Panc1 (cell line): ENCODE measurements at places on chromosomes 16 and 17. TPM values are rescaled to one million over a fixed set of nuclear protein-coding genes. Genes with fewer than 3 reads are reported as not detected.

ITGA3 gene
- total RNA-seq, result 439 TPM

DNA sequence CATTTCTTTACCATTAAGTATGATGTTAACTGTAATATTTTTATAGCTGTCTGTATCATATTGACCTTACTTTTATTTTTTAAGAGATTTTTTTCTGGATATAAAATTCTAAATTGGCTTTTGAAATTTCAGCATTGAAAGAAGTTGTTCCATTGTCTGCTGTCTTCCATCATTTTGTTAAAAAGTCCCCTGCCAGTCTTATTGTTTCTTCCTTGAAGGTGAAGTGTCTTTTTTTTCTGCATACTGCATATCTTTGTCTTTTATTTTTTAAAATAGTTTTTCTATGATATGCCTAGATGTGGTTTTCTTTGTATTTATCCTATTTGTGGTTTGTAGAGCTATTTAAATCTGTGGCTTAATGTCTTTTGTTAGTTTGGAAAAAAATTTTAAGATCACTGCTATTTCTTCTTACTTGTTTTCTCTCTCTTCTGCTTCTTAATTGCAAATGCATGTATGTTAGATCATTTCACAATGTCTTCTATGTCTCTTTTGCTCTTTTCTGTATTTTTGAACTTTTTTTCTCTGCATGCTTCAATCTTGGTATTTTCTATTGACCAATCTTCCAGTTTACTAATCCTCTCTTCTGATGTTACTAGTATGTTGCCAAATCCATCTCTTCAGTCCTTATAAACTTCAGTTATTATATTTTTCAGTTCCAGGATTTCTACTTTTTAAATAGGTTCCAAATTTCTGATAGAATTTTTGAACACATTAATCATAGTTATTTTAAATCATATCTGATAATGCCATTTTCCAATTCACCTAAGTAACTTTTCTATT, 20.2 kb downstream of the IL21R start:
- no peak for DNase-seq

GRCh38 chr16:10447289-10447688, 61.4 kb downstream of the ATF7IP2 start:
- DNase-seq, result no peak

- no peak for DNase-seq
Observed at GRCh38 chr17:80101946-80102663, 724 bp downstream of the GAA start.

TPSB2 gene
- 0.57 TPM for total RNA-seq

DNA sequence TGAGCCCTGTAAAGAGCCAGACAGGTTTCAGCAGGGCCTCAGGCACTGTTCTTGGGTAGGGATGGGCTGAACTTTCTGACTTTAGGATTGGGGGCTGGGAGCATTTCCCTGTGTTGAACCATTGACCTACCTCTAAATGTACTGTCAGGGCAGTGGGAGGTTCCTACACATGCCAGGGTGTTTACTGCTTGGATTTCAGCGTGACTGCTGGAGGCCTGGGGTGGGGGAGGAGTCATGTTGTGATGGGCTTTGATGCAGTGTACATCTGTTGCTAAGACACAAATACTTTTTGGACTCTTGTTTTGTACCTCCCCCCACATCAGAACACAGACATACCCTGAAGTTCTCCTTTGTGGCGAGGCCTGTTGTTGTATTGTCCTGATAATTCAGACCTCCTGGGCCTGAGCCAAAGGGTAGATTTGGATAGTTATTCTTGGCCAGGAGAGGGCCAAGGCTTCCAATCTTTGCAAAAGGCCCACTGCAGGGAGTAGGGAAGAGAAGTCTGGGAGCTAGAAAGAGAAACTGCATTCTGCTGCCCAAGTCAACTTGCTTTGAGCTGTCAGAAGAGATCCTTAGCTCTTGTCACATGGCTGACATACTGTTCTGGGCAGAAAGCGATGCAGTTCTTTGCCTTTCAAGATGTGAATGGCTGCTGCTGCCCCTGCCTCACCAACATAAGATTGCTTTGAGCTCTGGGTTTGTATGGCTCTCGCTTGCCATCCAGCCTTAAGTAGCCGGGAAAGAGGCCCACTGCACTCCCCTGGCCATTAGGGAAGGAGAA, 3.7 kb downstream of the NFE2L1 start:
- no peak for DNase-seq

- no peak for DNase-seq
Observed at GRCh38 chr16:56538331-56538730, 18.5 kb upstream of the BBS2 start.

CMTM1 gene
- 7.1 TPM for total RNA-seq

SLC9A5 gene
- total RNA-seq, result 1.7 TPM

GRCh38 chr16:88536971-88537751, 33.0 kb upstream of the ZC3H18 start:
- no peak for DNase-seq

DNA sequence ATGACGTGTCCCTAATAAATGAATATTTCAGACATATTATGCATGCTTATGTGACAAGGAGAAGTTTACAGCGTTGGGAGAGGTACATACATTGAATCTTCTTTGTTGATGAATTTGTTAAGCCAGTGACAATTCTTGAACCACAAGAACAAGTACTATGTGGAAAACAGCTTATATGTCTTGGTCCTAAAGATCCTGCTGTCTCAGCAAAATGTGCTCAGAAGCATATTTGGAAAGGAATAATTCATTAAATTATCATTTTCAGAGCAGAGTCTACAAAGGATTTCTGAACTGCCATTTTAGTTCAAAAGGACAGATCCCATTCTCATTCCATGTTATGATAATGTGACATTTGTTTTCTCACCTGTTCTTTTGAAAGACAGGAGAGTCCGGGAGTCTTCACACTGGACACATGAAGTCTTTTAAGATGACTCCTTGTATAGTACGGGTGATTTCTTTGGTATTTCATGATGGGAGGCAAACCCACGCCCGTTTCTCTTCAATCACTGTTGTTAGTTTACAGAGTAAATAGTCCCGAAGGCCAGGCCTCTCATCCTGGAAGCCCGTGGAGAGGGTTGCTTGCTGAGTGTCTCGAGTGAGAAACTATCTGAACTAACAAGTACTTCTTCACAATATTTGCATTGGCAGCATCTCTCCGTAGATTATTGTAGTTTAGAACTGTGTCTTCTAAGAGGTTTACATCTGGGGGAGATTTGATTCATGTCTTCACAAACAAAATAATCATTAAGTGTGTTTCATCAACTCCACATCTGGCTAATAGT, 26.7 kb downstream of the VPS35L start:
- DNase-seq, result no peak

CCL17 gene
- total RNA-seq, result not detected

- no peak for DNase-seq
Observed at GRCh38 chr17:34879146-34879545, 82.1 kb downstream of the CCT6B start.

DNA sequence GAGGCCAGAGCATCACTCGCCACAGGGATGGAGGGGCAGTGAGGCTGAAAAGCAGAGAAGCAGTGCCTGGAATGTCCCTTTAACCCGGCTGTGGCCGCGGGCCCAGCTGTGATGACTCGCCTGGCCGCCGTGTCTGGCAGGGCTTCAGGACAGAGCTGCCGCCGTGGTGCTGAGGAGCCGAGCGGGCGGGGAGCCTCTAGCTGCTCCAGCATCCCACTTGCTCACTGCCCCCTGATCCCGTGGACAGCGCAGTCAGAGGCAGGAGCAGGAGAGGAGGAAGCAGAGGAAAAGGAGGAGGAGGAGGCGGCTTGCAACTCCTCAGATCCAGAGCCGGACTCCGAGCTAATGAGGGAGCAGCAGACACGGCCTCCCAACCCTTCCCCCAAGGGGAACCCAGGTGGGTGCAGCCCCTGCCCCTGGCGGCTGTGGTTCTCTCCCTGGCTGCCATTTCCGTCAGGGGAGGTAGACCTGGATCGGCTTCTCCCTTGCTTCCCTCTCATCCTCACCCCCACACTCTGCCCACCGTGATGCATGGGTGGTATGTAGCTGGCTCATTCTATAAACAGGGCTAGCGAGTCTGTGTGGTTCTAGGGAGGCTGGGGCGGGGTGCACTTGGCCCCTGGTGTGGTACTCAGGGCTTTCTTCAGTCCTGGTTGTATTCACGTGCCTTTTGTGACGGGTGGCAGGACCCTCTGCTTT, 165.7 kb downstream of the CMIP start:
- no peak for DNase-seq

EVI2A gene
- total RNA-seq, result not detected

- no peak for DNase-seq
Observed at GRCh38 chr16:15523092-15523541, 88.7 kb downstream of the BMERB1 start.

GRCh38 chr17:3968015-3968414, 3.8 kb upstream of the ATP2A3 start:
- DNase-seq, result no peak

GRCh38 chr17:13016881-13017654, 759 bp downstream of the ELAC2 start:
- DNase-seq, result no peak

- DNase-seq, result no peak
Observed at GRCh38 chr17:72053449-72053848, 67.4 kb upstream of the SOX9 start.

SLC6A4 gene
- total RNA-seq, result not detected

- no peak for DNase-seq
Observed at GRCh38 chr17:78206298-78206697, 7.8 kb upstream of the BIRC5 start.

APRT gene
- 231 TPM for total RNA-seq

DNA sequence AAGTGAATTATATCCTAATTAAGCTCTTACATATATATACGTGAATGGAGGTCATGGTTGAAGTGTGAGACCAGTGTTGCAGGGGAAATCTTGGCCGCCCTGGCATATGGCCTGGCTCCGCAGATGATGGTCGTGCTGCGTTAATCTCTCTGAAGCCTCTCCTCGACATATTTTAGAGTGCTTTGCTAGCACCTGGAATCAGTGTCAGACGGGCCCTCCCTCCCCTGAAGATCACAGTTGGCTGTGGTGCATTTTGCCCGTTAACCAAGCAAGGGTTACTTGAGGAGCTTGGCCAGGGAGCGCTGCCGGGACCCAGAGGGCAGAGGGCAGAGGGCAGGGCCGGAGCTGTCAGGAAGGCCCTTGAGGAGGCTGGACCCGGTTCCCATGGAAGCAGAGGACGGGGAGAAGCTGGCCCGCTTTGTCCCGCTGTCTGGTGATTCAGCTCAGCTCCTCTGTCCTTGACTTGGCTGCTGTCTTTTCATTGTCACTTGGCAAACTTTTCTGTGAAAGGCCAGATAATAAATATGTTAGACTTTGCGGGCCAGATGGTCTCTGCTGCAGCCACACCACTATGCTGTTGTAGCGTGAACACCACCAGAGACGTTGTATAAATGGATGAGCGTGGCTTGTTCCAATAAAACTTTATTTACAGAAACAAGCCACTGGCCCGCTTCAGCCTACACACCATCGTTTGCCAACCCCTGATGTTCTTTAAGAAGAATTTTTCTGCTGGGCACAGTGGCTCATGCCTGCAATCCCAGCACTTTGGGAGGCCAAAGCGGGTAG, 32.3 kb downstream of the CIBAR2 start:
- DNase-seq, result no peak

GRCh38 chr16:14004031-14004728, 66.9 kb upstream of the MRTFB start:
- DNase-seq, result no peak
